Activated naive CD8-positive, alpha-beta T cell treated with anti-CD3 and anti-CD28 coated beads, Interleukin-2, amount 10 ng/mL, durations not matched to agents 7 days and 5 days (primary cell): ENCODE measurements at places on chromosomes 1 and 21. TPM values are rescaled to one million over a fixed set of nuclear protein-coding genes. Genes with fewer than 3 reads are reported as not detected.

GRCh38 chr1:76881762-76882161 is 14.5 kb downstream of the ST6GALNAC5 start:
- DNase-seq, result no peak

DNA sequence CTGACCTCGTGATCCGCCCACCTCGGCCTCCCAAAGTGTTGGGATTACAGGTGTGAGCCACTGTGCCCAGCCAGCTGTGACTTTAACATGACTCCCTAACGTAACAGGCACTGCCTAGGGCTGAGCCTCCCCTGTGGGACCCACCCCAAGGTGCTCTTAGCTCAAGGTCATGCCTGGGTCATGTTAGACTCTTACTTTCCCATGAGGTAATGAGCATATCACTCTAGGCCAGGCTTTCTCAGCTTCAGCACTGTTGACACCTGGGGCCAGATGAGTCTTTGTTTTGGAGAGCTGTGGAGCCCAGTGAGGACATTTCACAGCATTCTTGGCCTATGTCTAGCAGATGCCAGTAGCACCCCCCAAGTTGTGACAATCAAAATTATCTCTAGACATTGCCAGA is 4.5 kb downstream of the NECAP2 start:
- no peak for DNase-seq

- peak; percentile 31 for DNase-seq
Observed at GRCh38 chr1:165828669-165829329, 1.4 kb downstream of the UCK2 start.

GRCh38 chr21:17976691-17977090 is 157.5 kb upstream of the C21orf91 start:
- no peak for DNase-seq

GRCh38 chr1:201982082-201982622 is 296 bp upstream of the RNPEP start:
- DNase-seq, result no peak

DNA sequence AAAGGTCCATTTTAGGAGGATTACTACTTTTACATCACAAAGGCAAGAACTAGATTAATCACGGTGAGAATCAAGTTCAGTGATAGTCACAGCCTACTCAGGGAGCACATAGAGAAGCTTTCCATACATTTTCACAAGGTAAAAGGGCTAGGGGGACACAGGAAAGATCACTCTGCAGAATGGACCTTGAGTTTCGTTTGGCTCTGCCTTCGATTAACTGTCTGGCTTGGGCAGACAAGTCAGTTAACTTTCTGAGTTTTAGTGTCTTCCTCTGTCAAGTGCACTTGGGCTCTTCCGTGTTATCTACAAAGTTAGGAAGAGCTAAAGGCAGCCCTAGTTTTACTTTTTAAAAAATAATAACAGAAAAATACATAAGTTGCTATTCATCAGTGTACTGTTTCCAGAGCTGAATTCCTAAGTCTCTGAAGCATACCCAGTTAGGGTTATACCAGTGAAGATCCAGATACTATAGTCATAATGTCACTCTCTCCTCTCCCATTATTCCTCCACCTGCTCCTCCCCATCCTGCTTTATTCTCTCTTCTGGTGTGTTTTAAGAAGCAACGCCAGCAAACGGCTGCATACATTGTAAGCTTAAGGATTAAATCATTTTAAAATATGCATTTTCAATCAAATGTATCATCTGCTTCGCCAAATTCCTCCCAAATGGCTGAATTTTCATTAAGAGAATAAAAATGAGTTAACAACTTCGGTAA is 1.7 kb downstream of the CEP170 start:
- DNase-seq, result no peak

GRCh38 chr1:25369241-25369640 is 31.1 kb downstream of the TMEM50A start:
- DNase-seq, result no peak

ORC1 gene
- 25.6 TPM for total RNA-seq

CLIC6 gene
- 0.42 TPM for total RNA-seq

- DNase-seq, result no peak
Observed at GRCh38 chr1:165861911-165862310, 34.5 kb downstream of the UCK2 start.

DNA sequence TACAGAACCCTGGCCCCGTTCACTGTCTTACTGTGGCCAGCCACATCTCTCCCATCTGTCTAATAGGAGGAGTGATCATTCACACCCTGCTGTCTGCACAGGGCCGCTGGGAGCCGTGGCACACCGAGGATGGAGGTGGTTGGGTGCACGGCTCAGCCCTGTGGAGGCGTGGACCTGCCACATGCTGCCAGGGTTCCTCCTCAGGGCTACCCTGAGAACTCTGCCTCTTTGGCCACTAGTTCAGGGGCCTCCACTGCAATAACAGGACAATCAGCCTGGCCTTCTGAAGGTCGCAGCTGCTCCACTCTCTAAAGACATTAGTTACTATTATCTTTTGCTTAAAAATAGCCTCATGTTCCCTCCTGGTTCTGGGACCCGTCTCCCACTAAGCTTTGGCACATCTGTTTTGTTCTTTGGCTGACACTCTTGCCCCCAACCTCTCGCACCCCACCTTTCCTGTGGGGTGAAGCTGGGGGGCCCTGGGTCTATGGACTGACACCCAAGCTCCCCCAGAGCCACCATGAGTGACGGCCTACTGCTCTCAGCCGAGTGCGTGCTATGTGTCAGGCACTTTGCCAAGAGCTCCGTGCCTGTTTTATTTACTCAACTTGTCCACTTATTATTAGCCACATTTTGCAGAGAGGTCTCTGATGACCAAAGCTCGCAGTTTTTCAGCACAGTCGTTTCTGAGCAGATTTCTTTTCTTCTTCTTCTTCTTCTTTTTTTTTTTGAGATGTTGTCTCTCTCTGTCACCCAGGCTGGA is 66.3 kb downstream of the ARHGEF10L start:
- DNase-seq, result no peak

DNA sequence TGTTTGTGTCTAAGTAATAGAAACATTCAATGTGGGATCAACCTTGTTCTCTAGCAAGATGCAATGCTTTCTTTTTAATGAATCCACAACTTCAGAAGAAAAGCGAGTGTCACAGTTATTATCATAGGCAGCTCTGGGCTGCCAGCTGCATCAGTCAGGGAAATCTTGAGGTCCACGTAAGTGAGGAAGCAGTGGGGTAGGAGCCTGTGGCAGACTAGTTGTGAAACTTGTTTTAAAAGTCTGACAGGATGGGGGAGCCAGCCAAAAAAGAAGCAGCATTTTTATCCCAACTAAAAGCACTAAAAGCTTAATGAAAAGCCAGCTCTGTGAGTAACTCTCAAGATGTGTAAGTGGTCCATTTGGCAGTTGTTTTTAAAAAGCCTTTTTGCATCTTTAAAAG is 113.1 kb downstream of the ZNF326 start:
- no peak for DNase-seq

CELA3A gene
- total RNA-seq, result not detected

VSIG8 gene
- total RNA-seq, result not detected
